CD4-positive, alpha-beta T cell treated with Interleukin-4 for 4 hours (primary cell): ENCODE measurements at places on chromosomes 11 and 22.

DNA sequence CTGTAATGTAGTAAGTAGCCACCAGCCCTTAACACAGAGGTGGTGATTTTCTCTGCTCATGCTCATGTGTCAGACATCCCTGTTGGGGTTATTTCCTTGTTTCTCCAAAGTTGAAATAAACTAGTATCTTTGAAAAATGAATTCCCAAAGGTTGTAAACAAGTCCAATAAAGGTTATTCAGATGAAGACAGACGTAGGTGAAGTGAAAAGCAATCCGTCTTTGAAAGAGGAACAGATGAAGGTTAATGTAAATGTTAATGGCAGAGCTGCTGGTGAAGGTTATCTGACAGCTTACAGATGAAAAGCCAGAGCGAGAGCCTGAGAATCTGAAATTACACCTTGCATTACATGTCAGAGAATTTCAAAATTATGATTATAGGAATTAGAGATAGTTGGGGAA, 1604.0 kb downstream of the FAM181B start:
- no peak for DNase-seq

GRCh38 chr11:71199226-71199820, 53.1 kb downstream of the SHANK2 start:
- no peak for DNase-seq

GRCh38 chr22:22674467-22674866, 30.1 kb downstream of the GGTLC2 start:
- no peak for DNase-seq

GRCh38 chr11:7186190-7186589, 65.5 kb upstream of the SYT9 start:
- no peak for DNase-seq

GRCh38 chr11:72682858-72683243, 8.6 kb upstream of the PDE2A start:
- DNase-seq: no peak

GRCh38 chr22:21028277-21029251, 3.8 kb downstream of the SLC7A4 start:
- DNase-seq: no peak

GRCh38 chr11:35619855-35620640, 1.8 kb downstream of the FJX1 start:
- no peak for DNase-seq

- DNase-seq: no peak
Observed at GRCh38 chr22:48885271-48885918, 942.3 kb downstream of the BRD1 start.

- DNase-seq: no peak
Observed at GRCh38 chr11:18471995-18472394, 16.3 kb downstream of the LDHAL6A start.

DNA sequence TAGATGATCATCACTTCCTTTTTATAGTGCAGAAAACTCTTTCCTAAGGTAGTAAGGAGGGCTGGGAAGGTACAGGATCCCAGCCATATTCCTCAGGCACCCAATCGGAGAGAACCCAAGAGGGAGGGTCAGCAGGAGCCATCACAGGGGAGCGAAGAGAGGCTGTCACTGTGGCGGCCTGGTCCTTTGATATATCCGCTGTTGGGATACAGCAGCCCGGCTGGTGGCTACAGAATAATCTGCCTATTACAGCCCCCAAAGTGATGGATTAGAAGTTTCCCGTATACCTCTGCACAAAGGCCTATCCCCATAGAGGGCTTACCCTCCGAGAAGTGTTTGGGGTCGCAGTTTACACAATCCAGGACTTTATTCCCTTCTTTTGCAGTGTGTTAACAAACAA, 48.5 kb downstream of the OR4D9 start:
- no peak for DNase-seq

DNA sequence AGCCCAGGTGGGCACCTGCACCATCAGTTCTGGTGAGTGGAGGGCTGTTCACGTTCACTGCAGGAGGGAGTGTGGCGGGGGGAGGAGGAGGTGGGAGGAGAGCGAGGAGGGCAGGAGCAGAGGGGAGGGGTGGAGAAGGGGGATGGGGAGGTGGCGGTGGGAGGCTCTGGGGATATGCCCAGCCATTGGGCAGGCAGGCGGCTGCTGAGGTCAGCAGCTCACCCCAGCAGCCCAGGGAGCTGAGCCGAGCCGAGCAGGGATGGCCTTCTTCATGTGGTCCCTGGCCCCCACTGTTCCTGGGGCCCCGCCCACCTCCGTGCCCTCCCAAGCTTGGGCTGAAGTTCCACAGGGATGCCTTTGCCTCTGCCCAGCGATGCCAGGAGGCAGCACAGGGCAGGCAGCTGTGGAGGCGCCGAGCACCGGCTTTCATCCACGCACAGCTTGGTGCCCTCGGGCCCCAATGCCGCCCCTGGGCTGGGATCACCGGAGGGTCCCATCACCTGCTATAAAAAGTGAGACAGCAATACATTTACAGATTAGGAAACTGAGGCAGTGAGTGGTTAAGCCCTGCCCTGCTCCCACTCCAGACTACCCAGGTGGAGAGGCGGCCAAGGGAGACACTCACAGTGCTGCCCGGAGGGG, 21.6 kb downstream of the RTN4R start:
- no peak for DNase-seq

DNA sequence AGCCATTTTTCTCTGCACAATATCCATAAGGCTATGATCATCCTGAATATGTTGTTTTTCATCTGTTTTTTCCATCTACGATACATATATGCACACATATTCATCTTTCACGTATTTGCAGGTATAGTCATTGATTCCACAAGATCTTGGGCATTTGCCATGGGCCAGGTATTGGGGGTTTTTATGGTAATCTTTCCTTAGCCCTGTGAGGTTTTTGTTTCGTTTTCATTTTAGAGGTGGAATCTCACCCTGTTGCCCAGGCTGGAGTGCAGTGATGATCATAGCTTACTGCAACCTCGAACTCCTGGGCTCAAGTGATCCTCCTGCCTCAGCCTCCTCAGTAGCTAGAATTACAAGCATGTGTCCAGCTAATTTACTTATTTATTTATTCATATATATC, 20.0 kb downstream of the CD6 start:
- no peak for DNase-seq

- peak; percentile 24 for DNase-seq
Observed at GRCh38 chr11:4626207-4627099, 10.8 kb upstream of the OR51D1 start.

DNA sequence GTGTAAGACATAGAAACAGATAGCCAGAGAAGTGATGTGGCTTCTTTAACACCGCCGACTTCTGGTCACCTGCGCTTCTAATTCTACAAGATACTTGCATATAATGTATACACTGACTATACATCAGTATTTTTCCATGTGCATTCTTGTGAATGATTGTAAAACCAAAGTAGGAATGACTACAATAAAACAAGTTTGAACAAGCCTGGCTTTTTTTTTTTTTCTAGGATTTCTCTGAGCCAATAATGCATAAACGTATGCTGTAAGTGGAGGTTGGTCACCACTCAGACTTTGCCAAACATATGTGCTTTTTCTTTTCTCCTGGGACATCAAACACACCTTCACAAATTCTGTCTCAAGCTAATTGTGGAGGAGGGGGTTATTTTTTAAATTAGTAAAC, 237.8 kb upstream of the KIRREL3 start:
- no peak for DNase-seq

DNA sequence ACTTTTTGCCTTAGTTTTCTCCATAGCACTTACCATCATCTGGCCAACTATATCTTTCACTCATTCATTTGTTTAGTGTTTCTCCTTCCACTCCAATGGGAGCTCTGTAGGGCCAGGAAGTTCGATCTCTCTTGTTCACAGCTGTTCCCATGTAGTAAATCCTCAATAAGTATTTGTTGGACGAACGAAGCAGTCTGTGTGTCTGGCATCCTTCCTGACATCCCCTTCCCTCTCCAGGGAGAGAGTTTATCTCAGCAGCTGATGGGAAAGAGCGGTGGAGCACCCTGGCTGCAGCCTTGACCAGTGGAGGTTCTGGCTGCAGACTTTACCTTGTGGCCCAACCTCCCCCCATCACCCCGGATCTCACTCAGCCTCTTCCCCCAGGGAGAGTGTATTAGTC, 141.7 kb downstream of the CHST1 start:
- no peak for DNase-seq

DNA sequence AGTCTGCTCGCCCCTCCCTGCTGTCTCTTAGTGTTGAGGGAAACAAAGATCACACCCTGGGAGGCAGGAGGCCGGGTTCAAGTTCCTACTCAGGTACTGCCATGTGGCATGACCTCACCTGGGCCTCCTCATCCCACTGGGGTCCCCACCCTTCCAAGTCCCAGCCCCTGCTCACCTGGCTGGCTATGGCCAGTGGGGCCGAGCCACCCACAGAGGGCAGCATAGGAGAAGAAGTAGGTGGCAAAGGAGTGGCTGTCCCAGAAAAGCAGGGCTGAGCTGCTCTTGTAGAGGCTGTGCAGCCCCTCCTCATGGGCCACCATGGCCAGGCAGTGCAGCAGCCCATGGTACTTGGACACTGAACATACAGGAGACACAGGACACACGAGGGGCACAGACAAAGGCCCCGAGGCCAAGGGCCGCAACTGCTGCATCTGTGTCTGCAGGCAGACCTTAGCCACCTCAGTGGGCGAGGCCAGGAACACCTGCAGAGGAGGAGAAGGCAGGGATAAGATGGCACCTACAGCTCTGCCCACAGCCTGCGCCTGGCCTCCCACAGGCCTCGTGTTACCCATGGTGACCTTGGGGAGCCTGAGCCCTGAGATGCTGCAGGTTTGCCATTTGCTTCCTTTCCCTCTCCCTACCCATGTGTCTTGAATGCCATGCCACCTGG, 50.6 kb upstream of the MPEG1 start:
- no peak for DNase-seq

DNA sequence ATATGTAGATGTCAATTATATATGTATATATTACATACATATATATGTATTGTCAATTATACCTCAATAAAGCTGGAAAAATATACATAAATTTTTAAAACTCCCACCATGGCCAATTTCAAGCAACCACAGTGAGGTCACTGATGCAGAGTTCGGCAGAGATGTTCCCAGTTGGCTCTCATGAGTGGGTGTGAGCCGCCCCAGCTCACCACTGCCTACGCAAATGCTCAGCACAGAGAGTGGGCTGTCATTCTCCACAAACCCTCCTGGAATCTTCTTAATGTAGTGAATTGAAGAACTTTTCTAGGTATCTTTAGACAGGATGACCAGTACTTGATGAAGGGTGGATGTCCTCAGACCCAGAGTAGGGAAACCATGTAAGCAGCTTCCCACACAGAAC, 96.6 kb upstream of the TMEM45B start:
- no peak for DNase-seq

- DNase-seq: peak; percentile 7
Observed at GRCh38 chr22:31616315-31616980, 45.6 kb downstream of the PISD start.

DNA sequence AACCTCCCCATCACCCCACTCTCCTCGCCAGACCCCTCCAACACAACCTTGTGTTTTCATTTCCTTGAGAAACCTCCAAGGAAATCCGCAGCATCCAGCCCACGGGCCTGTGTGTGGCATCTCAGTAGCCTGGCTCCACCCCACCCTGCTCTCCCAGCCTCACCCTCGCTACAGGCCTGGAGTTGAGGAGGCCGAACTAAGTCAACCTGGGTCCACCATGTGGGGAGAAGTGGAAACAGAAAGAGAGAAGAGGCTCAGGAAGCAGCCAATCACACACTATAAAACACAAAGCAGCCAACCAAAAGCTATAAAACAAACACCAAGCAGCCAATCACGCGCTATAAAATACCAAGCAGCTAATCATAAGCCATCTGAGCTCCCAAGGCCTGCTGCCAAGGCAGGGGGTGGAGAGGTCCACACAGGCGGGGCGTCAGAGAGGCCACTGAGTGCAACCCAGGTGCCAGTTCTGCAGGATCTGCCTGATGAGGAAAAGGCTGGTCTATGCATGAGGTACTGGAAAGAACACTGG, 72.0 kb downstream of the MICAL3 start:
- no peak for DNase-seq

DNA sequence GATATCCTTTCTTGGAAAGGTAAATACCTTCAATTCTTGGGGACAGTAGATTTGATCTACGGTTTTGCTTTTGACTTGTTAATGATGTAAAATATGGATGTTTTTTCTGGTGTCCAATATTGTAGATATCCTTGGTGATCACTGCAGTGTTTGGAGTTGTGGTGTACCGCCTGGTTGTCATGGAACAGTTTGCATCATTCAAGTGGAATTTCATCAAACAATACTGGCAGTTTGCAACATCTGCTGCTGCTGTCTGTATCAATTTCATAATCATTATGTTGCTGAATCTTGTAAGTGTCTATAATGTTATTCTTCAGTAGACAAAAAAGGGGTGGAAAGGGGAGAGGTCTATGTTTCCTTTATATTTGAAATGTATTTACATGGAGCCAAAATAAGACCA, 27.4 kb upstream of the MUC15 start:
- DNase-seq: no peak

DNA sequence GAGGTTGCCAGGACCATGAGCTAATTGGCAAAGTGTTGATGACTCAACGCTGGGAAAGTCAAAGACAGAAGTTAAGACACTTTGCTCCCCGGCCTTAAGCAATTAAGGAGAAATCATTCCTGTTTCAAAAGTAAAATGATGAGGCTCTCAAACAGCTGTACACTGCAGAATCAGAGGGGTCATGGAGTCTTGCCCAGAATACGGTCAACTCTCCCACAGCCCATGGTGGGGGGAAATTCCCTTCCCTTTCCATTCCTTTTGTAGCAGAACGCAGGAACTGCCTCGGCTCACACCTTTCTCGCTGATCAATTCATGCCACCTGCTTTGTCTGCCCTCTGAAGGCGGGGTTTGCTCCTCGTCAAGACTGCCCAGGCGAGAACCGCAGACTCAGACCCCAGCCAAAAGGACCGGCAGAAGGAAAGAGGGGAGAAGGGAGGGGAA, 52.8 kb downstream of the MN1 start:
- no peak for DNase-seq

DNA sequence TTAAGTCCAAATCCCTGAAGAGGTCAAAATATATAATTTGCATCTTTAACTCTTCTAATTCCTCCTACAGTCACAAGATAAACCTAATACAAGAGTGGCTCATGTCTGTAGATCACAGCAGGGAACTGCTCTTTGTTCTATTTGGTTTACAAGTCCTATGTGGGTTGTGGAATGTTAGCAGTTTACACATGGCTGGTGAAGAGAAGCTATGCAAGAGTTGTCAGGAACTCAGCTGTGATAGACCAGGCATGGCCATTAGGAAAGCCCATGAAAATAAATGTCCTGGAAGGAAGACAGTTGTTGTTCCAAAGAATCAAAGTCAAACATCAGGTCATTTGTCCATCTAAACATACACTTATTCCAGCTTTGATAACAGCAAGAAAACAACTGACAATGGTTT, 312.4 kb upstream of the PITPNB start:
- DNase-seq: no peak

GRCh38 chr22:18063306-18063705, 14.5 kb upstream of the PEX26 start:
- no peak for DNase-seq
